ENCODE measurements at places on chromosomes 4 and X.

DNA sequence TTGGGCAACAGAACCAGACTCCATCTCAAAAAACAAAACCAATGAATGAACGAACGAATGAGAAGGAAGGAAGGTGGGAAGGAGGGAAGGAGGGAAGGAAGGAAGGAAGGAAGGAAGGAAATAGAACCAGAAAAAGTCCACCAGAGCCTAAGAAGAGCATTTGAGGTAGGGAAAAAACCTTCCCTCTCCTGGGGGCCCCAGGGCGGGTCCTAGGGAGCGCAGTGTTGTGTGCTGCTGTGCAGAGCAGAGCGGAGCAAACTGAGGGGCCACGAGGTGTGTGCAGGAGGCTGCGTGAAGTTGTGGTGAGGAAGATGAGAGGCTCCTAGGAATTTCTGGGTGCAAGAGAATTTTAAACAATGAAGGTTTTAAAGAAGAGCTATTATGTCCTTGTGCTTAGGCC lies 16.0 kb upstream of the NSUN7 start:
- DNase-seq = no peak

- DNase-seq = no peak
These were observed 108.1 kb downstream of the DHX15 start for GRCh38 chr4:24476282-24476681.

- DNase-seq = no peak
These were observed 155.8 kb upstream of the RAI2 start for GRCh38 chrX:18016941-18017340.

DNA sequence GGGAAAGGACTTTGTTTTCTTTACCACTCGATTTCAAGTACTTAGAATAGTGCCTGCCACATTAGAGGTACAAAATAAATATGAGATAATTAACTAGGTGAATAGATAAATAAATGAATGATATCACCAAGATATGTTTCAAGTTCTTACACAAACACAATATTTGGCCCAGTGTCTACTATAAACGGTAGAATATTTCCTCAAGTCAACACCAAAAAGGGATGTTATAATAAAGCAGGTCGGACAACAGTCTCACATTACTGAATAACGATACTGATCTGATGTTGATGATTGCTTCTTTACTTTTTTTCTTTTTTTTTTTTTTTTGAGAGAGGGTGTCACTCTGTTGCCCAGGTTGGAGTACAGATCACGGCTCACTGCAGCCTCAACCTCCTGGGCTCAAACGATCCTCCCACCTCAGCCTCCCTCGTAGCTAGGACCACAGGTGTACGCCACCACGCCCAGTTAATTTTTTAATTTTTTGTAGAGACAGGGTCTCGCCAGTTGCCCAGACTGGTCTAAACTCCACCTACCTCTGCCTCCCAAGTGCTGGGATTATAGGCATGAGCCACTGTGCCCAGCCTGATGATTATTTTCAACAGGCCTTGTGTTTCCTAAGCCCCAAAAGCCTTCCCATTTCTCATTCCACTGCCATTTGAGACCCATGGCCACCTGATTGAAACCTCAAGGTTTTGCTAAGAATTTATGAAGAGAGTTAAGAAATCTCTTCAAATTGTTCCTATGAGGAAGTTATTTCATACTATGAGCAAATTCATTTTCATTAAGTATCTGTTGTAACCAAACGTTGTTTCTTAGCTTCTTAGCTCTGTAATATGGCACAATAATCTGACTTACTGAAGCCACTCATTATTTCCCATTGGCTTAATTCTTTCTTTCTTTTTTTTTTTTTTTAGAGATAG lies 2.3 kb downstream of the MANBA start:
- no peak for DNase-seq

GRCh38 chr4:71380788-71381187 lies 42.0 kb downstream of the SLC4A4 start:
- peak; percentile 19 for DNase-seq

- DNase-seq = peak; percentile 25
These were observed 141.5 kb downstream of the RPS6KA6 start for GRCh38 chrX:84046403-84046984.

- DNase-seq = peak; percentile 50
These were observed 157.6 kb downstream of the RASL11B start for GRCh38 chr4:53019485-53020382.

- no peak for DNase-seq
These were observed 367.3 kb downstream of the CHIC1 start for GRCh38 chrX:73930300-73930699.
